C1 segment of cervical spinal cord (tissue), 14 donors: ENCODE measurements at places on chromosomes 2 and 18.

DNA sequence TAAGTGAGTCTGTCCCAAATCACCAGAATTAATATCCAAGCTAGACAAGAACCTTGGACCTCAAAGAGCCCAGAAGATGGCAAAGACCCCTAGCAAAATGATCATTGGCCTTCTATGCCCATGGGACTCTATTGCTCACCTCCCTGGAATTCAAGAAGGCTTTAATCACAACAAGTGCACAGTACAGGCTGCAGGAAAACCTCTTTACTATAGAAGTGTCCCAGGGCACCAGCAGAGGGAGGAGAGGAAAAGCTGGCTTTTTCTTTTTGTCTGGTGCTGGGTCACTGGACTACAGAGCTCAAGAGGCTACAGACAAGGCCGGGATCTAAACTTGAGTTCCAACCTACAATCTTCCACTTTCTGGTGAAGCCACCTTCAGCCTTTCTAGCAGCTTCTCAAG lies 88.3 kb upstream of the PPP1CB start:
- DNase-seq, result no peak

DNA sequence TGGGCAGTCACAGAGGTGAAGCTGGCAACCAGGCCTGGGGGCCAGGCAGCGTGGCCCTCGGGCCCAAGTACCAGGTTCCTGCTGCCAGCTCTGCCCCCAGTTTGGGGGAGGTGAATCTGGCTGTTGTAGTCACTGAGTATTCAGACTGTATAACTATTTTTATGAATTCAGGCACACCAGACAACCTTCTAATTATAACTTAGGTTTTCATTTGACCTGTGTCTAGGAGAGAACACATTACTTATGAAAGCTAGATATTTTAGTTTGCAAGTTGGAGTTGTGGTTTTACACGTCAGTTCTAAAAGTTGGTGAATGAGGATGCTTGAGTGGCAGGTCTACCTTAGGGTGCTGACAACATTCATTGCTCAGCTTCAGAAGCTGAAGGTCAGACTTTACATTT lies 71.7 kb downstream of the LIMS1 start:
- DNase-seq, result no peak

GRCh38 chr18:54679318-54680149 lies 88.5 kb downstream of the DYNAP start:
- DNase-seq, result peak; percentile 27

DNA sequence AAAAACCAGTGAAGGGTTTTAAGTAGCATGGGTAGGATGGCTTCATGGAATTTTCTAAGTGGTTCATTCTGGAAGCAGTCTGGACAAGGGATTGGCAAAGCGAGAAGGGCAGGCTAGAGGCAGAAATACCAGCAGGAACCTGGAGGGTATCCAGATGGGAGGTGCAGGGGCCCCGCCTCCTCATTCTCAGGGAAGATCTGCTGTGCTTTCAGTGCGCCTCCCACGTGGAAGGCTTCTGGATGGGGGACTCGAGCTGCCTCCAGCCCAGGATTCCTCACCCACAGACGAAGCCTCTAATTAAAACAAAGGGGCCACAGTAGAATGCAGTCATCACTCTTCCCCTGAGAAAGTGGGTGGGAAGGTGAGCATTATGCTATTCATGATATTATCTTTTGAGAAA lies 79.8 kb downstream of the VSNL1 start:
- DNase-seq, result no peak

DNA sequence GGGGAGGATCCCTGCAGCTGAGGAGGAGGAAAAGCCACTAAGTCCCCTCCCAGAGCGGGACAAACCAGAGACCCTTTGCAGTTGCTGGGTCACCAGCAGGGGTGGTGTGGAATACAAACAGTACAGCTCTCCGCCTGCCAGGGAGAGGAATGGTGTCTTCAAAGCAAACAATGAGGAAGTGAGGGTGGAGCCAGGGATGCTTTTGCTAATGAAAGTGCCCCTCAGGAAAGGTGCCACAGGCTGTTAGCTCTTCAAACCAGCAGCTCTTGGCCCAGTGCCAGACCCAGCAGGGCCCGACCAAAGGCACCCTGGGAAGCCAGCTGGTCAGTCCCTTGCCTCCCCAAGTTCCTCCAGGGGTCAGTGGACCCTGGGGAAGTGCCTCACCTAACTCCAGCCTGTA lies 102.8 kb downstream of the HIBCH start:
- DNase-seq, result no peak

DNA sequence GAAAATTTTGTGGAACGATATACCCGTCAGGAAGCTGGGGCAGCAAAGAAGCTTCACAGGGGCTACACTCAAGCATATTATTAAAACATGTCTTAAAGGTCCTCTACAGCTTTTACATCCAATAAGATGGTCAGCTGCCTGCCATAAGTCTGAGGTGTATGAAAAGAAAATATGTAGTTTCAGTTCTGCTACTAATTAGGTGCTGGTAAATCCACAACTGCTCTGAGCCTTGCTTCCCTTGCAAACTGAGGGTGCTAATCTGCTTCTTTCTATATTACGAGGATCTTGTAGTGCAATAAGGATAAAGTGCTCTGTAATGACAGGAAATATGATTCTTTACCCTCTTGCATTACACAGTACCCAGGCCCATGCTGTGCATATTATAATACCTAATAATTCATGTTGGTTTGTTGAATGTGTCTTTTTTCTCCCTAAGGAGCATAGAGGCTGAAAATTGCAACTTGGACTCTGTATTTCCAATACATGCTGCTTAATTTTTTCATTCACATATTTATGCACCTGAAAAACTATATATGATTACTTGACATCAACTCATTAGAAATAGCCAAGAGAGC lies 14.5 kb upstream of the SLC8A1 start:
- DNase-seq, result no peak

DNA sequence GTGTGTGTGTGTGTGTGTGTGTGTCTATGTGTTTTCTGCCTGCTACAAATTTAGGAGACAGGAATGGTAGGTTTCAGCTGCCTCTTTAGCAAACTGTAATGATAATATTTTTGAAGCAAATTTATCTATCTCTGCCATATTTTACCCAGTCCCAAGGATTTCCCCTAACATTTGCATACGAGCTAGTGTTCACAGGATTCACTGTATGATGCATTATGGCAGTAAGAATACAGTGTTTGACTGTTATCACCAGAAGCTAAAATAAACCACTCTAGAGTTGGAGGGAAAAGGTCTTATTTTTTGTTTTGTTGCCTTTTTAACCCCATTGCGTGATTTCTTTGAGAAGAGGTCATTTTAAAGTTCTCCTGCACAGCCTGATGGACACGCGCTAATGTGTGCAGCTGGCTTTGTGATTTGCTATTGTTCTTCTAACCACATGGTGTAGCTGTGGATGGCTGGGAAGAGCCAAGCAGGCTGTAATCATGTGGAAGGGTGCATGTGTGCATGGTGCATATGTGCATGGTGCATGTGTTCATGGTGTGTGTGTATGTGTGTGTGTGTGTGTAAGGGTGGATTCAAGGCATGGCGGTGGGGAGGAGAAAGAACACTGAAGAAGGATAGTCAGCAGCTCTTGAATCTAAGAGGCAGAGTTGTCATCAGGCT lies 62.4 kb downstream of the PLB1 start:
- DNase-seq, result no peak

DNA sequence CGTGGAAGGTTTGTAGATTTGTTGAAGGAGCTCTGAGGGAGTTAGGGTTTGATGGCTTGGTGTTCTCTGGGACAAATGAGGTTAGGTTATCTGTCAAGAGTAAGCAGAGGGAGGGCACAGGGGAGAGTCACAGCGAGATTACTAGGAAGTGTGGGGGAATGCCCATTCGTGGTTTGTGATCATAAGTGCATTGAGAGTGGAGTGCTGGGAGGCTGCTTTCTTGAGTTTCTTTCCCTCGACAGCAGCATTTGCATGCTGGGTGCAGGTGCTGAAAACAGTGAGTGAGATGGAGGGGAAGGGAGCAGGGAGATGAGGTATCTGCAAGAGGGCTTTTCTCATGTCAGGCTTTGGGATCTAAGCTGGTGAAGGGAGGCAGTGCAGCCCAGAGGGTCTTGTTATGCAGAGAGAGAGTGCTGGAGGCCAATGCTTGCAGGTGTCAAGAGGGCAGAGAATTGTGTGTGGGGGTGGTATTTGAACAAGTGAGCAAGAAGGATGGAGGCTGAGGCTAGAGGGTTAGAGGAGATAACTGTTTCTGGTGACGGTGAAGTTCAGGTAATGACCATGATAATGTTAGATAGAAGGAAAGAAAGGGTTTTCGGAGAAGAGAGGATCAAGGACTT lies 8.8 kb downstream of the RALB start:
- DNase-seq, result no peak

- no peak for DNase-seq
Observed at GRCh38 chr18:12742453-12742852, 39.6 kb downstream of the PSMG2 start.

- DNase-seq, result no peak
Observed at GRCh38 chr2:103469800-103470199, 708.0 kb downstream of the TMEM182 start.

- no peak for DNase-seq
Observed at GRCh38 chr18:57845605-57846074, 42.5 kb upstream of the ATP8B1 start.

DNA sequence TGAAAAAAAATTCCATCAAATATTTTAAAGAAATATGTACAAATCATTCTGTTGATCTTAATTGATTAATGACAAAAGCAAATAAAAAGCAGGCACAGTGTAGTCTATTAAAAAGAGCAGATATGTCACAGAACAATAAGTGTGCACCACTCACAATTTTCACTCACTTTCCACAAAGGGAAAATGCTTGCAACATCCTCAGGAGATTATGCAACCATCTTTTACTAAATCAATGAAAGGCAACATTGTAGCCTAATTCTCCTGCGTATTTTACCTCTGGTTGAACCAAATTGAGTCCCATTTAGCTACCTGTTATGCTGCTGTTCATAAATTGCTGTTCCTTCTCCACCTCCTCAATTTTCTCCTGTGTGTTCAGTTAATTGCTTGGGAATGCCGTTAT lies 1346.8 kb upstream of the PIK3C3 start:
- DNase-seq, result no peak

GRCh38 chr2:166239548-166239947 lies 111.7 kb upstream of the SCN1A start:
- no peak for DNase-seq

- DNase-seq, result no peak
Observed at GRCh38 chr2:19028587-19029375, 329.6 kb downstream of the OSR1 start.

DNA sequence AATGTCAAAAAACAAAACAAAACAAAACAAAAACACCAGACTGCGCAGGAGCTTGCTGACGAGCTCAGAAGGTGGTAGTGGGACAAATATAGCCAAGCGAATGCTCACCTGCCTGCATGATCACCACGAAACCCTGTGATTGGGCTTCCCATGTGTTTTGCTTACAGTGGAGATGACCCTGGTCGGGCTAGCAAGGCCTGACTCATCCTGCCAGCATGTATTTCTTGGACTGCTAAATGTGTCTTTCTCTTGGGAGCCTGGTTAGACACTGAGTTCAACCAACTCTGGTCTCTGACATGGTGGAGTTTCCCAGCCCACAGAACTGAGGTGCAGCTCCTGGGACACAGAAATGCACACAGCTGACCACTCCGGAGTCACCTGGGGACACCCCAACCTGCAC lies 30.7 kb upstream of the DUSP2 start:
- DNase-seq, result no peak

DNA sequence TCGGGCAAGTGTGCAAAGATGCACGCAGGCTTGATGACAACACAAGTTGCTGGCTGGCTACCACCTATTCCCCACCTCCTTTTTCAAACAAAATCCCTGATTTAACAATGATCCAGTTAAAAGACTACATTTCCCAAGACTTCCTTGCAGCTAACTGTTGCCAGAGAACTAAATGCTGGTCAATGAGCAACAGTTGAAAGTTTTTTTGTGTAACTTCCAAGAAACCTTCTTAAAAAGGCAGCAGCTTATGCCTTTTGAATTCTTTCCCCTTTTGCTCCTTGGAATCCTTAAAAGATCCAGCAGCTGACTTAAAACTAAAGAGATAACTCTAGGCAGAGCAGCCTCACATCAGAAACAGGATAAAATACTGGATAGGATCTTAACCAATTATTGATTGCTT lies 38.5 kb downstream of the NPHP1 start:
- no peak for DNase-seq

DNA sequence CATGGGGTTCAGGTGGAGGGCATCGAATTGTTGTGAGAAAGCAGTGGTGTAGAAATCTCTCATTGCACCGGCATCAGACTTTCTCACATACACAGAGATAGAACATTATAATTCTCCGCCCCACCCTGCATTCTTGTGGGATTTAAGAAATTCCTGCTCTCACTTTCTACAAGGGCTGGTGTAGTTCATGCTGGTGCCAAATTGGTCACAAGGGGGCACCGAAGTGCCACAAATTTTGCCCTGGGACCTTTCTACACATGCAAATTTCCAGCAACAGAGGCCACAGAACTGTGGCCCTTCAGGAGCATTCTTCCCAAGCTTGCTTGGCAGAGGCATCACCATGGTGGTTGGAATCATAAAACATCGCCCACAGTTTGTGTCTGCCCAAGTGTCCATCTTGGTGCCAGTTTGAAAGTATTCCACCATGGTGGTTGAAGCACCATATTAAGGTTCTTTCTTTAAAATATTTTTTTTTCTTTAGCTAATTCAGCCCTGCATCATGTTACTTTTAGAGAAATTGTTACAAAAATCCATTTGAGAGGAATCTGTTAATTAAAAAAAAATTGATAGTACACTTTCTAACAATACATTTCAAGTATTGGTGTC lies 521.2 kb upstream of the FANCL start:
- DNase-seq, result peak; percentile 5

- DNase-seq, result no peak
Observed at GRCh38 chr2:58879834-58880233, 638.7 kb upstream of the FANCL start.

DNA sequence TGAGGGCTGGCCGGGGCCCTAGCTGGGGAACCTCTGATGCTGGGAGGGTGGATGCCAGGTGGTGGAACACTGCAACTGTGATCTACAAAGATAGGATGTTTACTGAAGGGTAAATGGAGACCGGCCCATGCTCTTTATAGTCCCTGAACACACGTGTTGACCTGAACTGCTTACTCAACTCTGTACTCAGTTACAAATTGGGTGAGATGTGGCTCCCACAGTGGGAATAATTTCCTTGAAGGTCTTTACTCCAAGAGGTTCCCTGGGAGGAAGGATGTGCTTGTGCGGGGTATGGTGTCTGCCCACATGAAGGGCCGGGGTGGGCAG lies 254.1 kb downstream of the PRKCE start:
- DNase-seq, result no peak
